ENCODE measurements at places on chromosomes 12 and 14. TPM values are rescaled to one million over a fixed set of nuclear protein-coding genes. Genes with fewer than 3 reads are reported as not detected.

IFNG-AS1 gene
- total RNA-seq: not detected

GPRC5D gene
- not detected for total RNA-seq

ABCB9 gene
- total RNA-seq: 5.4 TPM

MMP14 gene
- total RNA-seq: 2.6 TPM

CD163L1 gene
- total RNA-seq: not detected

DNA sequence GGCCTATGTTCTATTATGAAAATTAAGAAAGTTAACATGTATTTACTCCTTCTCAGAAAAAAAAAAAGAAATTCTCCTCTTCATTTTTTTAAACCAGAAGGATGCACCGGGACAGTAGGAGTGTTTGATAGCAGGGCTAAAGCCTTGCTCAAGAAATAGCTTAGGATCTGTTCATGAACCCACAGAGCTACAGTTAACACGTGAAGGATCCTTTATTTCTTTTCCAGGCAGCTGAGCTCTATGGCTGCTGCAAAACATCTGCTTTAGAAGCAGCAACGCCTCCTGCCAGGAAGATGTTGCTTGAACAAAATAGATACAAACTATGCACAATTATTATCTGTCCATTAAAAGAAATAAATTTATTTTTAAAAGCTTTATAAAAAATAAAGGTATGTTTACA, 254.8 kb downstream of the PRKD1 start:
- no peak for DNase-seq
- H3K27ac ChIP-seq: no peak overlapping the region
- no peaks in the 10 kb centered on the region for H3K36me3 ChIP-seq
- no peak overlapping the region for H3K4me3 ChIP-seq
- no peaks in the 10 kb centered on the region for H3K27me3 ChIP-seq
- H3K4me1 ChIP-seq: no peaks in the 10 kb centered on the region

- H3K27ac ChIP-seq: no peak overlapping the region
- no peaks in the 10 kb centered on the region for H3K4me1 ChIP-seq
- DNase-seq: peak; percentile 28
- H3K36me3 ChIP-seq: peaks cover 8% of the 10 kb centered on the region
Measured at GRCh38 chr12:442235-442884, 17.4 kb upstream of the B4GALNT3 start.

GRCh38 chr12:102642199-102642598, 161.8 kb upstream of the IGF1 start:
- no peaks in the 10 kb centered on the region for H3K36me3 ChIP-seq
- H3K4me3 ChIP-seq: no peak overlapping the region
- H3K4me1 ChIP-seq: no peaks in the 10 kb centered on the region
- H3K27me3 ChIP-seq: no peaks in the 10 kb centered on the region

Data from activated T-helper 2 cell treated with anti-CD3 and anti-CD28 coated beads, Interferon-gamma antibody, Interleukin-2, Interleukin-4, amounts not matched to agents 10 μg/mL and 5 μg/mL and 100 μg/mL, durations not matched to agents 14 hours and 24 hours and 36 hours (primary cell).